Activated CD4-positive, alpha-beta T cell treated with anti-CD3 and anti-CD28 coated beads, Interleukin-2, amount 50 U/mL, for 24 hours (primary cell): ENCODE measurements at places on chromosomes 4 and X.

GRCh38 chr4:17173300-17173699, 274.9 kb upstream of the LDB2 start:
- DNase-seq, result no peak

DNA sequence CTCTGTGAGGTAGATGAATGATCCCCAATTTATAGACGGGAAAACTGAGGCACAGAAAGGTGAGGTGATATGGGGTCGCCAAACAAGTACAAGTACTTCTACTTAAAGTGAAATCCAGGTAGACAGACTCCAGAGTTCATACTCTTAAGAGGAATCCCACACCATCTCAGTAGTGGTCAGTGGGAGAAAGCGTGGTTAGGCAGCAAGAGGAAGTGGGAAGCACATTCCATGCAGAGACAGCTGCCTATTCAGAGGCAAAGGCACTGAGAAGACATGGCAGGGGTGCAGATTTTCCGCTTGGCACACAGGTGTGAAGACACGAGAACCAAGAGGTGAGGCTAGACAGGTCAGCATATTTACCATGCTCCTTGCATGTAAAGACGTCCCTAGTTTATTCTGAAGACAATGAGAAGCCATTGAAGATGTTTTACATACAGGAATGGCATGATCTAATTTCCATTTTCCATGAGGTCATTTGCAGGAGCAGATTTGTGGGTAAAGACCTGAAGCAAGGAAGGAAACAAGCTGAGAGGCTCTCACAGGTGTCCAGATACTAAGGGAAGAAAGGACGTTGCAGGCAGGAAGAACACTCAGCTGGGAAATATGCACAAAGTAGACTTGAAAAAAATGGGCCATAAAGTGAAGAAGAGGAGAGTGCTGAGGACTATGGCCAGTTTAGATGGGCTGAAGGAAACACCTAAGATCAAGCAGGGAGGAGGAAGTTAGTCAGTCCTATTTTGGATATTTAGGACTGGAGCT, 17.3 kb upstream of the CLNK start:
- DNase-seq, result no peak

- DNase-seq, result no peak
Observed at GRCh38 chr4:173246719-173247118, 78.1 kb downstream of the GALNT7 start.

DNA sequence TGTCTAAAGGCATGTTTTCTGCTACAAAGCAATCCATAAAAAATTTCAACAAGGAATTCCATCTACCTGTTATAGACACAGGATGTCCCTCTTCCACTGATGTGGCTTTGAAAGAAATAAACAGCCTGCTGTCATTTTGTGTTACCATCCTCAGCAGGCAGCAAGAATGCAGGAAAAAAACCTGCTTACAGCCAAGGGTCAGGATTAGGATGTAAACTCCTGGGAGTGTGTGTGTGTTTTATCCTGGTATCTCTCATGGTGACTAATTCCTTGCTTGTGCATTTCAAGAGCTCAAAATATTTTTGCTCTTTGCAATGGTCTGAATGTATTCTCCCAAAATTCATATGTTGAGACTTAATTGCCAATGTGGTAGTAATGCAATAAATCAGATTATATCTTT, 28.6 kb upstream of the SFRP2 start:
- no peak for DNase-seq

DNA sequence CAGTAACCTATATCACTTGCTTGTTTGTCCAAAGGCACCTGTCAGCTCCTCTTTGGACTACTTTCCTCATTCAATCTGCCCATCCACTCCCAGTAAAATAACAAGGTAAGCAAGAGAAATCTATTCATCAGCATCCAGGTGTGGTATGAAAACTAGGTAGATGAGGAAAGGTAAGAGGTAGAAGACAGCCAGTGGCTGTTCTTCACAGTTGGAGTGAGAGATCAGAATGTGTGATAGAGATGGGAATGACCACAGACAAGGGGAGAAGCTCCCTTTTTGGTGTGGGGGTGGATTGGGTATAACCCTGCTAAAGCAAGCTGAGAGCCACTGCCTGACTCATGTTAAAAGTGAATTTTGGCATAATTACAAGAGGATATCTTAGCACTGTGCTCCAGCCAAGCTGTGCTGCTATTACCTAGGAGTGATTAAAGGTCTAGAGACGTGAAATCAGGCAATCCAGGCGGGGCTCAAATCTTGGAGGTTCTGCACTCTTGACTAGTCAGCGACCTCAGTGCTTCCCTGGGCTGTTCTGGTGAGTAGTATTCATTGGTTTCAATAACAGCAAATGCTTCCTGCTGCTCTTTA, 28.1 kb upstream of the RASL11B start:
- no peak for DNase-seq

DNA sequence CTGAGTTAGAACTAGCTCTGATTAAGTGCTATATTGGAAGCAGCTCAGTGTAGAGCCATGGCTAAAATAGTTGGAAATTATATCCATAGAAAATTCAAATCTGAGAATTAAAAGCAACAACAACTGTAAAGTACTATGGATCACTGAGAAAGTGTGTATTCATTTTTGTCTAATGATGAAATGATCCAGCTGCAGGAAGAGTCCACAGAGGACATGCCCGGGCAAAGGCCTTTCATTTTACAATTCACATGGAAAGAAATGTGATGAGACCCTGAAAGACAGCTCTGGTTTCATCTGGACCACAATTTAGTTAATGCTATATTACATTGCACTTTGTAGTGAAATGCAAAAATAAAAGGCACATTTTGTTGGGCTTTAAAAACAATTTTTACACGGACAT, 196.8 kb upstream of the FAT1 start:
- no peak for DNase-seq

DNA sequence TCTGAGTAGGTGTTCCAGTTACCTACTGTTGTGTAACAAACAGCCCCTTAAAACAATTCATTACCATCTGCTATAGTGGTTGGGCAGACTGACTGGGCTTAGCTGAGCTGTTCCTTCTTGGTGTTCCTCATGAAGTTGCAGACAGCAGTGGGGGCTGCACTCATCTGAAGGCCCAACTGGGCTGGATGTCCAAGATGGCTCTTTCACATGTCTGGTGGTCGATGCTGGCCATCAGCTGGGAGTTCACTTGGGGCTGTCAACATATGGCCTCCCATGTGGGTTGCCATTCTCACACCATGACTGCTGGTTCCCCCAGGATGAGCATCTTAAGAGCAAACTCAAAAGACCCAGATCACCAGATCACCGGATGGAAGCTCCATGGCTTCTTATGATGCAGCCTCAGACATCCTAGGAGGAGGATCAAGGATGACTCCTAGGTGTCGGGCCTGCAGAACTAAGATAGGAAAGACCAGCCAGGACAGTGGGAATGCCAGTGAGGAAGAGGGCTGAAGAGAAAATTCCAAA, 34.3 kb upstream of the PPP2R2C start:
- no peak for DNase-seq

- DNase-seq, result no peak
Observed at GRCh38 chr4:154916068-154916467, 135.0 kb downstream of the RBM46 start.

GRCh38 chr4:11446155-11446811, 17.6 kb upstream of the HS3ST1 start:
- no peak for DNase-seq

DNA sequence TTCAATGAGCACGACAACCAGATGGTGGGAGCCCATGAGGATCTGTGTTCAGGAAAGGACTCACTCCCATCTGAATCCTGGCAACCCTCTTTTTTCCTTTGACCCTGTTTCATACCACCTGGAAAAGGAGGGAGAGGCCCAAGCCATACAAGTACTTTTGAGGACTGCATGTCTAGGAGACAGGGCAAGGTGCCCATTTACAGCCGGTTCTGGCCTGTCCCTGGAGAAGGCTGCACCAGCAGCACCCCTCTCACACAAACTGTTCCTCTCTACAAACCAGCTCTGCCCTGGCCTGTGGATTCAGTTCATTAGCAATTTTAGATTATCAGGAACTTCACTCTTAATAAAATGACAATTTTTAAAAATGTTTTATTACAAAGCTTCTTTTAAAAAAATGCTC, 57.5 kb downstream of the HADH start:
- no peak for DNase-seq

GRCh38 chr4:118221227-118221800, 131.5 kb downstream of the PRSS12 start:
- DNase-seq, result no peak

DNA sequence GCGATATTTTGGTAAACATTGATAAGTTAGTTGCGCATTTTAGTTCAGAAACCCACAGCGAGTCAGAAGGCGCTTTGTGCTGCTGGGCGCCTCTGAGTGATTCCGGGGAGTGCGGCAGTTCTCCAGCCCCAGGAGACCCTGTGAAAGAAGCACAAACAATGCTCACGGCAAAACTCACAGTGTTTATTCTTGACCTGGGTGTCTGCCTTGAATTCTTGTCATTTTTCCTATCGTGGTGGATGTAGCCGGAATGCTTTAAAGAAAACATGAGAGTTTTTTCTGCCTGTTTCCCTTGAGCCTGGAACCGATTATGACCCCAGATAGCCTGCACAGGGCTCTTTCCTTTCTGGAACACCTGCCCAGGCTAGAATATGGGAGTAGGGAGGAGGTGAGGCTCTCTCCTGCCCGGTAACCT, 6.7 kb downstream of the TBL1X start:
- no peak for DNase-seq

DNA sequence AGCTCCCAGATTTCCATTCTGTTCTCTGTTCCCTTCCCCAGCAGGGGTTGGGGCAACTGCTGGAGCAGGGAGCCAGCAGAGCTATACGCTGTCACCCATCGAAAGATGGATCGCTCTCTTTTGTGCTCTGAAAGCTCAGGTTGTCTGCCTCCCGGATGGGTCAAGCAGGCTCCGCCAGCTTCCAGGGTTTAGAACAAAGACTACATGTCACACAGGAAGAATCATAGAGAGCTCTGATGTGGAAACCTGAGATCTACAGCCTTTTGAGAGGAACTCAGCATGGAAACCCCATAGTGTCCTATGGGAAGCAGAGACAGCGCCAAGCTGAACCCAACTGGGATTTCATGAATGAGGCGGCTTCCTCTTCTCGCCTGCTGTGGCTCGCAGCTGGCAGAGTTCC, 205.4 kb downstream of the HS3ST1 start:
- no peak for DNase-seq

- DNase-seq, result no peak
Observed at GRCh38 chrX:150157291-150157690, 205.8 kb upstream of the MAMLD1 start.

- DNase-seq, result no peak
Observed at GRCh38 chr4:150906987-150907633, 108.0 kb downstream of the LRBA start.

GRCh38 chr4:39046249-39046648, 14.0 kb upstream of the TMEM156 start:
- DNase-seq, result no peak

GRCh38 chrX:150227321-150227860, 135.7 kb upstream of the MAMLD1 start:
- no peak for DNase-seq

GRCh38 chr4:74084984-74085383, 14.0 kb downstream of the CXCL2 start:
- no peak for DNase-seq

- no peak for DNase-seq
Observed at GRCh38 chr4:56129431-56129861, 180.7 kb downstream of the CEP135 start.

DNA sequence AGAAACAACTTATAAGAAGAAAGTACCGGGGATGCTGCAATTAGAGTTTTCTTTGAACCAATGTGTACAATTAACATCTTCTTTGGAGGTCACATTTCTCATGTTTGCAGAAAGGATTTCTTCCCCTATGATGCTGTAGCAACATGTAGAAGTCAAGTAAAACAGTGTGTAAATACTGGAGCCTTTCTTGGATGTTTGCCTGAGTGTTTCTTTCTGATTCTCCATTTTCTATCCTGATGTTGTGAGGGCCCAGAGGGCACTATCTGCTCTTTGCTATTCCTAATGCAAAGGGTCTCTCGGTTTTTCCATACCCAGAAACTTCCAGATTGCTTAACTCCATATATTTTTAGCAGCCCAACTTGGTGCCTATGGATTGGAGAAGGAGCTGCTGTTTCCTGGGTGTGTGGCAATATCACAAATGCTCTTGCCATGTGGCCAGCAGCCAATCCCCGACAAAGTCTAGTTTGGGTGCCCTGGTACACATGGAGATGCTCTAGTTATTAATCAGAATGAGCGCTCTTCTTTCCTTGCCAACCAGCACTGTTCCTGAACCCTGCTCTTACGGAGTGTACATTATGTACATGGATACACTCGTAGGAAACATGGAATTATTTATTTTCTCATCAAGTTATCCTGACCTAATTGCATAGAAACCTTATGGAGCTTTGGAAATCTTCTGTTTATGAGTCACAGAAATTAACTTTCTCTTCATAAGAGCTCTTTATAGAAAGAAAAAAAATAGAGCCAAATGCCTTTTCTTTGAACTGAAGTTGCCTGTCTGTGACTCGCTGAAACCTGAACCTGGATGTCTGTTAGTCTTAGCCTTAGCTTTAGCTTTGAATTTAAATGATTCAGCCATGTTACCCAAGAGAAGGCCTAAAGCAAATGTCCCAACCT, 67.0 kb upstream of the GPC4 start:
- DNase-seq, result no peak

DNA sequence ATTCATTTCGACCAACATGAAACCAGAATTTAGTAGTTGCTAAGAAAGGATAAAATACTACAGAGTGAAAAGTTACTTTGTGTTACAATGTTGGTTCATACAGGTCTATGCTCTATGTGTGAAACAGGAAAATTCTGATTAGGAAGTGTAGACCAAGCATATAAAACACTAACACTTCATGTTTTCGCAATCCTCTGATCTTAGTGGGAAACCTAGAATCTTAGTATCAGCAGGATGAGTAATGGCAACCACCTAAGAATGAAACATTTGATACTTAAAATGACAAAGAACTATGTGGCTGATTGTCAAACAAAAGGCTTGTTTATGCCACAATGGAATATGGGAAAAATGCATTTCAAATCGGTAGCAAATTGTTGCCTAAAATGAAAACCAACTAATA, 116.1 kb downstream of the AMMECR1 start:
- no peak for DNase-seq

GRCh38 chr4:181582595-181582994, 660.6 kb upstream of the TENM3 start:
- DNase-seq, result no peak

DNA sequence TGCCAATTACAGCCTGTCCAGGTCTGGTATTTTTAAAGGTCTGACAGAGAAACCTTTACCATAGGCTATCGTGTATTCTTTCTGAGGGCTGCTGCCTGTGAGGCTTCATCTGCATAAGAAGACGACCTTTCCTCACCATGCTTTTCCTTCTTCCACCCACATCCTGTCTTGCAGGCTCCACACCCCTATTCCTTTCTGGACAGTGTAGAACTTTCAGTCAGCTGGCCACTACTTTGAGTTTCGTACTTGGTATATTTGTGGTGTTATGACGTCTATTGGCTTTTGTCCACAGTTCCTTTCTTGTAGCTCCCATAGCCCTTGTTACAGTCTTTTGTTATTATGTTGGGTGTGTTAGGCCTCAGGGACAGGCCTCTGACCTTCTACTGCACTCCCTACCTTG, 311.4 kb downstream of the RAPGEF2 start:
- no peak for DNase-seq

GRCh38 chr4:1252928-1253492, 4.1 kb upstream of the CTBP1 start:
- DNase-seq, result no peak

GRCh38 chr4:173195109-173195508, 26.5 kb downstream of the GALNT7 start:
- DNase-seq, result no peak
